ENCODE measurements at places on chromosomes 6 and 20.

DNA sequence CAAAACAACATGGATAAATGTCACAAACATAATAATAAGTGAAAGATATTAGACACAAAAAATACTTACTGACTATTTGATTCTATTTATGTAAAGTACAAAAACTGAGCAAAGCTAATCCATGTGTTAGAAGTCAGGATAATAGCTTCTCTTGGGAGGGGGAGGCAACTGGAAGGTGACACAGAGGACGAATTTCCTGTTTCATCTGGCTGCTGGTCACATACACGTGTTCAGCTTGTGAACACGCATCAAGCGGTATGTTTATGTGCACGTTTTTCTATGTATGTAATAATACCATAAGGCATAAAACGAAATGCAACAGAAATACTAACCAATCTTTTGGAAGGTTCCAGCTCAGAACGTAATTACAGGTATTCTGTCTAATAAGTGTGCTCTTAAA is 54.3 kb downstream of the MKKS start:
- DNase-seq: no peak

GRCh38 chr6:52390361-52390727 is 28.4 kb downstream of the PAQR8 start:
- DNase-seq: no peak

- no peak for DNase-seq
These were observed 106.3 kb downstream of the SLC23A2 start for GRCh38 chr20:4894981-4895381.

GRCh38 chr6:116564311-116564710 is 7.0 kb upstream of the RWDD1 start:
- no peak for DNase-seq

GRCh38 chr20:51811042-51811355 is 8.7 kb upstream of the SALL4 start:
- DNase-seq: no peak

All from activated gamma-delta T cell (primary cell).